Stimulated activated CD4-positive, alpha-beta T cell treated with anti-CD3 and anti-CD28 coated beads, Interleukin-12 subunit alpha, Interleukin-12 subunit beta, amount 100 ng/mL, for 4 hours (primary cell): ENCODE measurements at places on chromosomes 11 and 22.

DNA sequence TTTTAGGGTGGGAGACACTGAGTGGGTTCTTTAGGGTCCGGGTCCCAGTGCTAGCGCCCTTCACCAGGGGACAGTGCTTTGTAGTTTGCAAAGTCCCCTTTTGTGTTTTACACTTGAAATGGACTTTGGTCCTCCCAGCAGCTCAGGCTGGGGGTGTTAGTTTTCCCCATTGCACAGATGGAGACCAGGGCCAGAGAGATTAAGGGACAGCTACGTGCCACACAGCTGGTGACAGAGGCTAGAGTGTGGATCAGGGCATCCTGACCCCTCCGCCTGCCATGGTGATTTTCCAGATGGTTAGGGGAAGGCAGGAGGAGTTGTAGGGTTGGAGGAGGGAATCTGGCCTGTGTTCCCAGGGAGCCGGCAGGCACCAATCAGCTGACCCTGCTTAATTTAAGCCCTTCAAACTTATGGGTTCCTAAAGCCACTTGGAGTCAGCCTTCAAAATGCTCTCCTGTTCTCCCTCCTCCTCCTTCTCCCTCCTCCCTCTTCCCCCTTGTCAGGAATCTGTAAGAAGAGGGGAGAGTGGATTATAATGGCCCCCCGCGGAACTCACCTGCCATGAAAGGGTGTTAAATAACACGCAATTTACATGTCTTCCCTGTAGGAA, 22.5 kb upstream of the MPPED1 start:
- no peak for DNase-seq

- DNase-seq, result no peak
These were observed 47.6 kb downstream of the NECTIN1 start for GRCh38 chr11:119681361-119681910.

DNA sequence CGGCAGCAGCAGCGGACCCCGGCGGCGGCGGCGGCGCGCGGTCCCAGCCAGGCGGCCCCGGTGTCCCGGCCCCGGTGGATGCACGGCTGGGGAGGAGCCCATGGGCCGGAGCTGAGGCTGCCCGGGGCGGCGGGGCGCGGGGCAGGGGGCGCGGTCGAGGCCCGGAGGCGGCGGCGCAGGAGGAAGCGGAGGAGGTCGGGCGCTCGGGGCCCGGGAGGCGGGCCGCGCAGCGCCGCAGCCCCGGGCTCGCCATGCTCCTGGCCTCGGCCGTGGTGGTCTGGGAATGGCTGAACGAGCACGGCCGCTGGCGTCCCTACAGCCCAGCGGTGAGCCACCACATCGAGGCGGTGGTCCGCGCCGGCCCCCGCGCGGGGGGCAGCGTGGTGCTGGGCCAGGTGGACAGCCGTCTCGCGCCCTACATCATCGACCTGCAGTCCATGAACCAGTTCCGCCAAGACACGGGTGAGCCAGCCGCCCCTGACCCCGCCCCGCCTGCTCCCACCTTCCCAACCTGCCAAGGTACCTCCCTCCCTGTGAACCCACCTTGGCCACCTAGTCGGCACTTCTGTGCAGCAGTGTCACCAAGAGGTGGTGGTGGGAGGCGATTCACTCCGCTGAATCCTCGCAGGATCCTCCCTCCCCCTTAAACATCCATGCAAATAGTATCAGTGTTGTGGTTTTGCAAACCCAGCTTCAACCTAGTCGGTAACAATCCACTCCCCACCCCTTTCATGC, 580 bp downstream of the DTX4 start:
- peak; percentile 21 for DNase-seq

DNA sequence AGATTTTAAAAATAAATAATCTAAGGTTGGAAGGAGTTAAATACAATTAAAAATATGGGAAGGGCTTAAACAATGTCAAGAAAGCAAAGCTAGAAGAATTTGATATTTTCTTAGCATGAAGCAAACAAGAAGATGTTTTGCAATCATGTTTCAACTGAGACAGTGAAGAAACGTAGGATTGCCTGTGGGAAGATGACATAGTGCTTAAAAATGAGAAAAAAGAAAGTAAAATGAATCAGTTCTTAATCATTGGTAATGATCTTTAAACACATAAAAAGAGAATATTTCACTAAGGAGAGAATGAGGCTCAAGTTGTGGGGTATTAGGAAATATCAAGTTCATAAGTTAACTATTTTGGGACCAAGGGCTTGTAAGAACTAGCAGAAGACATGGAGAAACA, 855.0 kb downstream of the METTL15 start:
- DNase-seq, result no peak

DNA sequence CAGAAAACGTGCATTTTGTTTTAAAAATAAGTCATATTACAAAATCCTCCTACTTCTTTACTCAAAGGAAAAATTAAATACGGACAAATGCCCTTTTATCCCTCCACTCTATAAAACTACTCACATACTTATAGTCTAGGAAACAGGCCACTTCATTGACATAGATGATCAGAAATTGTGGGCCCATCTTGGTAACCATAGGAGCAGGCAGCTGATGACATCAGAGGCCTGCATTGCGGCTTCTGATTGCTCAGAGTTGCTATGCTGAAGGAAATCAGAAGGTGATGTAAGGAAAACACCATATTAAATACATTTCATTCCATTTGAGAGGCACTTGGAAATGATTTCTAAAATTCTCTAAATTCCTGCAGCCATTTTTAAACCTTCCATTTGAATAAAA, 27.0 kb downstream of the FAM76B start:
- no peak for DNase-seq

- DNase-seq, result no peak
These were observed 39.7 kb downstream of the CALCA start for GRCh38 chr11:14932447-14932846.

DNA sequence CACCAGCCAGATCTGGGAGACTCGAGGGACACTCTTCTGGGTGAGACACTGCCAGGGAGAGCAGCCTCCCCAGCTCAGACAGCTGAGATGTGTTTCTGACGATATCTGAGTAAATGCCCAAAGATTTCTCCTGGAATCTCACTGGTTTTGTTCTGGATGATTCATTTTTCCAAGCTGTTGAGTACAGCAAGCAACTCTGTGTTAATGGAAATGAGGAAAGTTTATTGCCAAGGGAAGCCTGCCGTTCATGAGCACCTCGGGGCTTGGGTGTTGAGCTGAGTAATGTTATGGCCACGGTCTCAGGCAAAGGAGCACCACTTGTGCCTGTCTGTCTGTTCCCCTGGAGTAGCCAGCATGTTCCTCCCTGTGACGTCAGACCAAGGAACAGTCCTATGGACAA, 1132.4 kb downstream of the BRD1 start:
- no peak for DNase-seq

GRCh38 chr11:1086171-1087102, 11.8 kb downstream of the MUC2 start:
- DNase-seq, result no peak
